Central memory CD8-positive, alpha-beta T cell (primary cell): ENCODE measurements at places on chromosomes 2 and 18.

- no peak for DNase-seq
These were observed 3.1 kb upstream of the MALT1 start for GRCh38 chr18:58668211-58668610.

- no peak for DNase-seq
These were observed 32.2 kb downstream of the AQP12A start for GRCh38 chr2:240723851-240724250.

- DNase-seq, result no peak
These were observed 14.3 kb downstream of the NYAP2 start for GRCh38 chr2:225413786-225414185.

- DNase-seq, result no peak
These were observed 261.1 kb upstream of the TRIB2 start for GRCh38 chr2:12455661-12456060.

GRCh38 chr18:56445422-56445821 lies 193.0 kb downstream of the TXNL1 start:
- no peak for DNase-seq

DNA sequence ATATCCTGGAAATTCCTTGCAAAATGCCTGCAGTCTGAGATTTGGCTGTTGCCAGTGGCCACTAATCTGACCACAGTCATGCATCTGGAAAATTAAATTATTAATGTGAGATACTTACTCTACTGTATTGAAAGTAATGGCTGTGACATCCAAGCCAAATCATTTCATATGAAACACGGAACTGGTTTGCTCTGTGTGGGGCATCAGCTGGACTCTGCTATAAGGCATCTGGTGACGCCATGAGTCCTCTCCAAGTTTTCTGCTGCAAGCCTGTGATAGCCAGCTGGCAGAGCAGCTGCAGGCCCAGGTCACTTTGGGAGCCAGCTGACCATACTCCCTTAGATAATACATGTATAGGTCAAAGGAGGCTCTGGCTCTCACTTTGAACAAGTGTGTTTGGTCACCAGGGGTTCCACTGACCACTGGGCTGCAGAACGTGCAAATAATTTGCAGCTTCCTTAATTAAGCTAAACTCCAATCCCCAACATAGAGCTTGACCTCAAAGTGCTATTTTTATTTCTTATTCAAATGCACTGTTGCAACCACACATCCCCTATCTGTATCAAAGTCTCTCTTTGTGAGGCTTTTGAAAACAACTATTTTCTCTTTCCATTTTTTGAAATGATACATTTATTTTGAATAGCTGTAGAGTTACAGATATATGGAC lies 152.9 kb downstream of the NCKAP5 start:
- DNase-seq, result no peak

- DNase-seq, result no peak
These were observed 16.3 kb downstream of the DPYSL5 start for GRCh38 chr2:26864226-26864625.

- no peak for DNase-seq
These were observed 8.4 kb downstream of the MFSD2B start for GRCh38 chr2:24018241-24018640.

DNA sequence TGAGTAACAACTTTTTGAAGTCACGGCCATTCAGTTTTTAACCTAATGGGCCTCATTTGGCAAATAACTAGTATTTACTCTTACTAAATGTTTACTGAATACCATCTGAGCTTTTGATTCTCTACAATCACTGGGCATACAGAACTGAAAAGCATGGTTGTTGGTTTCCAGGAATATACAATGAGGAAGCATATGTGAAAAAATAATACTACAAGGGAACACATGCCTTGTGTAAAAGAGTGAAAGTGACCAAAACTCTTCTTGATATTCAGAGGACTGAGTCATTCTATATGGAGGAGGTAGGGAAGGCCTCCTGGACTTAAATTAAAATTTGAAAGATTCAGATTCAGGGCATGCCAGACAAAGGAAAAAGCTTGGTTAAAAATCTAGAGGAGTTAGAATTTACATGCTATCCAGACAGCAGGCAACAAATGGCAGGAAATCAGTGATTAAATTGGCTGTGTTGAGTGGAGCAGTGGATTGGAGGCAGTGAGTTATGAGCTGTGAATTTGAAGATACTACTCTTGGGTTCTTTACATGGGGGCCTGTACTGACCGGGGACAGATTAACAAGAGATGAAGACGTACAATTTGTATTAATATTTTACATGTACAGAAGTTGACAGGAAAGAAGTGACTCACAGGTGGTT lies 53.6 kb upstream of the NRXN1 start:
- DNase-seq, result no peak

DNA sequence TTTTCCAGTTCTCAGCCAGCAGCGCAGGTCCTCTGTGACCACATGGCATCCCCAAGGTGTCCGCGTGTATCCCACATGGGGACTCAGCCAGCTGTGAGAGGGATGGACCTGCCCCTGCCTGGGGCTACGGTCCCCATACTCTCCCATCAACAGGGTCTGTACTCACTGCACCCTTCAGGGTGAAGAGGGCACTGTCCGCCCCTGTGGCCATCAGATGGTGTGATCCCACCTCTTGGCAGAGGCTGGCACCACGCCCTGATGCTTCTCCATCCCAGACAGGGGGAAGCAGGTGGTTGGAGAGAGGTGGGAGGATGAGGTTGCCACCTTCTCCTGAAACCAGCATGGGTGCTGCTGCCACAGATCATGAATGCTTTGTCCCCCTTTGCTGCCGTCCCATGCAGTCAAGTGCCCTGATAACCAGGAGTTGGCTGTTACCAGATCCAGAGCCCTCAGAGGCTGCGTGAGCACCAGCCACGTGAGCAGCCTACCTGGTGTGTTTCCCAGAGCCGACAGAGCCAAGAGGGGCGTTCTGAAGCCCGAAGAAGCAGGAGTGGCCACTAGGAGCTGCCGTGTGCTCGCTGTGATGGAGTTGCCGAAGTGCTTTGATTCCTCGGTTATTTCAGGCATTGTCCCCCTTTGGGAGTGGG lies 93.9 kb downstream of the SH3RF3 start:
- no peak for DNase-seq

DNA sequence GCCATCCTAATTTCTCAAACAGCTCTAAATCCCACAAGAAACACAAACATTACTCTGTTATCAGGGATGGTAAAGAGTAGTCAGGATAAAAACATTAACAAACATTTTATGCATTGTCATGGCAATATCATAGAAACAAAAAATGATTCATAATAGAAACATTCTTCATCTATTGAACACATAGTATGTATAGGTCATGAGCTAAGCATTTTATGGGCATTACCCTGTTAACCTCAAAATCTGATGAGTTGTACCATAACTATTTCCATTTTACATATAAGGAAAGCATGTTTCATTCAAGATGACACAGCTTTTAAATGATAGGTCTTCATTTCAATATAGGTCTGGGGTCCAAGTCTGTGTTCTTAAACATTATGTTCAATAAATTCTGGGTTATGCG lies 344.9 kb downstream of the RND3 start:
- DNase-seq, result no peak
